GM19239 (cell line): ENCODE measurements at places on chromosomes 1 and 21.

GRCh38 chr1:174990382-174990999, 9.3 kb upstream of the CACYBP start:
- DNase-seq: no peak

DNA sequence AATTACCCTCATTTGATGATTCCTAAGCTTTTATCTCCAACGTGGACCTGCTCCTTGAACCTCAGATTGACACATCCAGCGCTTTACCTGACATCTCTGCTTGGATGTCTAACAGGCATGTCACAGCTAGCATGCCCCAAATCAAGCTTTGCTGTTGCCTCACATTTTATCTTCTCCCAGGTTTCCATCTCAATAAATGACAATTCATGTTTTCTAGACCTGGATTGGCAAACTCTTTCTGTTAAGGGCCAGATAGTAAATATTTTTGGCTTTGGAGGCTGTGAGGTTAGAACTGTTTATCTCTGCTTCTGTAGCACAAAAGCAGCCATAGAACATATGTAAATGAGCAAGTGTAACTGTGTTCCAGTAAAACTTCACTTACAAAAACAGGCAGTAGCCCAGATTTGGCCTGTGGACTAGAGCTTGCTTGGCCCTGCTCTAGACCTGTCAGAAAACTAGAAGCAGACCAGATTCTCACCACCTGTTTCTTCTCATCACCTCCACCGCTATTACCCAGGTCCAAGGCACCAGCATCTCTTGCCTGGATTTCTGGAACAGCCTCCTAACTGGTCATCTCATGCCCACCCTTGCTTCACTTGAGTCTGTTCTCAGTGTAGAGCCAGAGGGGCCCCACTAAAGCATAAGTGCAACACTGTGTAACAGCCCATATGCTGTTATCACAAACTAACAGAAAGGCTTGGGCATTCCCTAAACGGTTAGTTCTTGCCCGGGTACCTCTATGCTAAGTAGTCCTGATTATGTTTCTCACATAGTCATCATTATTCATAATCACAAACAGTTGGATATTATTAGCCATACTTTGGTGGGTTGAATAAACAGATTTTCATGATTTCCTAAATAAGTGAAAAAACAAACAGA, 42.3 kb downstream of the UBE4B start:
- no peak for DNase-seq

DNA sequence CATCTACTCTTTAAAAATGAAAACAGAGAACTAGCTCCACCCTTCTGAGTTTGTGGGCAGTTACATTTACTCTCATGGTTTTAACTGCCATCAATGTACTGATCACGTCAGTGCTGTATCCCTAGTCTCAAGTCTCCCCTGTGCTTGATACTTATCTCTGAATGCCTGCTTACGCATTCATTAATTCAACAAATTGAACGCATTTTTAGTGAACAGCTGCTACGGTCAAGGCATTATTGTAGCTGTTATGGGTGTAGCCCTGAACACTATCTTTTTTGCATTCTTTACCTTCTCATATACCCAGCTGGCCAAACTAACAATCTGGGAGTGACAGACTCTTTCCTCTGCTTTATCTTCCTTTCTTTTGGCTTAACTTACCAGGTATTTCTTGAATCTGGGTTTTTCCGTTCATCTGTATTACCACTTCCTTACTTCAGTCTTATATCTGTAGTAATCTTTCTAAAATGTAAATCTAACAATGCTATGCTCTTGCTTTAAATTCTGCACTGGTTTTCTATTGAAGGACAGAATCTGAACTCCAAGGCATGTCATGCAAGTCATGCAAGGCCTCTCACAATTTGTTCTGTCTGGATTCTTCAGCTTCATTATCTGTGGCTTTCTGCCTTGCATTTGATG, 33.3 kb downstream of the SMG7 start:
- no peak for DNase-seq

DNA sequence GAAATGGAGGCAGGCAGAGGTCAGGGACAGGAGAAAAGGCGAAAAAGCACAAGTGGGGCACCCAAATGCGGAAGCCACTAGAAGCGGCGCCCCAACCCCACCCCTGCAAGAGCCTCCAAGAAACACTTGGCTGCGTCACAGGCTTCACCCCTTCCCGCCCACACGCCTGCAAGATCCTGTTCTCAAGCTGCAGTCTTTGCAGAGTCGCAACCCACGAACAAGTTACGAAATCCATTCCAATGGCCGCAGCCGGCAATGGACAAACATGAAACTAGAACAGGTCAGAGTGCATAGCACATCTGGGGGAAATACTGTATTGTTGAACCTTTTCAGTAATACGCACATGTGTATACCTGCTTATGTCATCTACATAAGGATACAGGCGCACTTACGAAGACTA, 103.6 kb downstream of the PSMG1 start:
- no peak for DNase-seq

- DNase-seq: no peak
Measured at GRCh38 chr1:168316142-168316541, 35.5 kb downstream of the TBX19 start.

GRCh38 chr1:9150582-9151327, 21.9 kb upstream of the GPR157 start:
- DNase-seq: no peak

DNA sequence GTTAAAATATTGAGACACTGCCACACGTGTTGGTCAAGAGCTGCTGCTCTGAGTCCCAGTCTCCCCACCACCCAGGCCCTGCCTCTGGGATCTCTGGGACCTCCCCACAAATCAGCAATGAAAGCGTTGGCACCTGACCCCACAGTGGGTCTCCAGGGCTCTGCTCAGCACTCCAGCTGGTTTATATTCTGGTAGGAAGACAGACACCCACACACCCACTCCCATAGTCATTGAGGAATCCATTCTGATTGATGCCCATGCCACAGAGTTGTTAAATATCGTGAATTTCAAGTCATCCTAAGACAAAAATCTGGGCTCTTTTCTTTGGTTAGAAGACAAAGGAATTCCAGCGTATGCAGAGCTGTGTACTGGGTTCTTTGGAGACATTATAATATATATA, 91.6 kb downstream of the KIF26B start:
- DNase-seq: no peak

DNA sequence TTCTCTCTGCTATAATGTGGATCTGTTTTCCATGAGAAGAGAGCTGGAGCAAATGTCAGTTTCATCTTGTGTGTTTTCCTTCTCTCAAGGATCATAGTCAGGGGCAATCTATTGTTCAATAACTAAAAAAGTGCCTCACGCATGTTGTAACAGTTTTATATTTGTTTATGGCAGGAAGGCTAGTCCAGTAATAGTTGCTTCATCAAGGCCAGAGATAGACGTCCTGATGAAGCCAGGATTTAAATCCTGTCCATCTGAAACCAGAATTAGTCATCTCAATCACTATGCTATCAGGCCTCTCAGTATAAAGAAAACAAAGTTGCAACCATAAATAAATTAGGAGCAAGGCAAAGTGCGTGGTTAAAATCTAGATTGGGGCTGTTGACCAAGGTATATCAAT, 30.2 kb upstream of the DUSP10 start:
- DNase-seq: no peak

DNA sequence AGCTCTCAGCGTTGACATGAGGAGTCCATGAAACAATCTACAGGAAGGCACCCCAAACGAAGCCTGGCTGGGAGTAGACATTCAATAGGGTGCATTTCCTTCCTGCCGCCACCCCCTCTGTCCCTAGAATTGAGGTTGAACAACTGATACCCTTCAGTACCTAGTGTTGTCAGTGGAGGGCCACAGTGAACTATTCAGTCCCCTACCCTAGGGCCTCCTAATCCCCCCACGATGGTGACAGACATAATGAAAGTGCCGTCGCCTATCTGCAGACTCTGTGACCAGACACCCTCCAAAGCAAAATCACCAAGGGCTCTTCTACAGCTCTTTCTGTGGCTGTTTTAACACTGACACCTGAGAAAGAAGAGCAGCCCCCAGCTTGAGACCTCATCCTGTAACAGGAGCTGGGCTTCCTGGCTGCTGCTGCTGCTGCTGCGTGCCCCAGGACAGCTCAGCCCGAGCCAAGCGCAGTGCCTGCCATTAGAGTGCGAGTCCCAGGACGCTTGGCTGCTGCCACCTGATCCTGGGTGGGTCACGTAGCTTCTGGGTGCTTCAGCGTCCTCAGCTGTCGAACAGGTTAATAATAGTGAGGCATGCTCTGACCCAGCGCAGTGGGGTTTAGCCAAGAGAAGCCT, 183.0 kb downstream of the ZBTB18 start:
- no peak for DNase-seq

GRCh38 chr1:165545974-165546373, 2.2 kb downstream of the LRRC52 start:
- no peak for DNase-seq

DNA sequence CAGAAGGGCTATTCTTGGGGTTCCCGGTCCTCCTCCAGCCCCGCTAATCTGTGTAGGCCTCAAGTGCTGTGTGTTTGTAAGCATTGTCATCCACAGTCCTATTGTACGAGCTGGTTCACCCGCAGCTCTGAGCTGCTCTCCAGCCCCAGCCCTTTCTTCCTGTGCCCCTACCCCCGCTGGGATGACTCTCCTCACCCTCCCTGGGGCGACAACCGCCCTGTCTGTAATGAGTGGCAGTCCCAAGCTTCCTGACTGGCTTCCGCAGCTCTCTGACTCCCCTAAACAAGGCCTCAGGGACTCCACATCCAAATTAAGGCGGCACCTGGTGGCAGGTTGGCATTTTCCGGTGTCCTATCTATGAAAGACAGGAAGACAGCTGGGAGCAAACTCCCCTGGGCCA, 45.8 kb downstream of the TFF3 start:
- DNase-seq: no peak

DNA sequence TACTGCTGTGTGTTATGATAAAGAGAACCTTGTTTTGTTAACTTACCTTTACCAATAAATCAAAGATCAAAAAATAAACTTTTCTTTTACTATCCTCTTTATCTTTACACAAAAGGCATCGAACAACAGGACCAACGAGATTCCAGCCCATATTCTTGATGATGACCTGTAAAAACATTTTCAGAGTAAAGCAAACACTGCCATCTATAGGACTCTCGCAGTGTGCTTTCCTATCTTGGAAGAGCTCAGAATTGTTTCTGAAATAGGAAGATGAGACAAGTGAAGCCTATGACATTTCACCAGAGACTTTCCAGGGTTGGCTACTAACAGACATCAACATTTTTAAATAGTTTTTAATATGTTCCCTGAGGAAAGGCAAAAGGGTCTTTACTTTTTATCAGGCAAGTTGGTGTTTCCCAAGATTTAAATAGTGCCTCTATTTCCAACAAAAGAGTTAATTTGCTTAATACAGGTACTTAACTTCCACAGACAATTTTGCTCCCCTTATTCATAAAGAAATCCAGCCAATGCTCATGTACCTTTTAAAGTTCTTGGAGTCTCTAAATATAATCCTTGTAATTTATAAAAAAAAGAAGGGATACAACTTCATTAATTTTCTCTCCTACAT, 7.3 kb downstream of the GLMN start:
- DNase-seq: no peak

DNA sequence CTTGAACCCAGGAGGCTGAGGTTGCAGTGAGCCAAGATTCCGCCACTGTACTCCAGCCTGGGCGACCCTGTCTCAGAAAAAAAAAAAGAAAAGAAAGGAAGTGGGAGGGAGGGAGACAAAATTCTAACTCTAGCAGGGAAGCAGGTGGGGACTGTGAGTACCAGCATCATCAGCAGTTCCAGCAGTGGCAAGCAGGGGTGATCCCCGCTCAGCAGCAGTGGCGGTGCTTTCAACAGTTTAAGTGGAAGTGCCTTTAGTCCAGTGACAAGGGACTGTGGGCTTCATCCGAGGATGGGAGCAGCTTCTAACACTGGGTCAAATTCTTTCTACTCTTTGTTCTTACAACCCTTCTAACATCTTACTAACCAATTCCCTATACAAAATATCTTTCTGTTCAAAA, 858.1 kb upstream of the ADAMTS5 start:
- no peak for DNase-seq
